ENCODE measurements at places on chromosomes 6 and 20. TPM values are rescaled to one million over a fixed set of nuclear protein-coding genes. Genes with fewer than 3 reads are reported as not detected.

The NKAIN2 gene
- 1.5 TPM for polyA plus RNA-seq

- DNase-seq: no peak
Observed at GRCh38 chr6:132961610-132962009, 147.2 kb downstream of the RPS12 start.

The CBLN4 gene
- not detected for polyA plus RNA-seq

The BANF2 gene
- polyA plus RNA-seq: not detected

The KCNK15 gene
- polyA plus RNA-seq: 0.70 TPM

The RHAG gene
- 2.8 TPM for polyA plus RNA-seq

The SAPCD1 gene
- polyA plus RNA-seq: 0.25 TPM

GRCh38 chr6:22205266-22205665, 91.6 kb downstream of the PRL start:
- no peak for DNase-seq
